ENCODE measurements at places on chromosomes 13 and 19. TPM values are rescaled to one million over a fixed set of nuclear protein-coding genes. Genes with fewer than 3 reads are reported as not detected.
A peak's percentile ranks its signal among the peaks of the same experiment; 100 is the strongest.

DNA sequence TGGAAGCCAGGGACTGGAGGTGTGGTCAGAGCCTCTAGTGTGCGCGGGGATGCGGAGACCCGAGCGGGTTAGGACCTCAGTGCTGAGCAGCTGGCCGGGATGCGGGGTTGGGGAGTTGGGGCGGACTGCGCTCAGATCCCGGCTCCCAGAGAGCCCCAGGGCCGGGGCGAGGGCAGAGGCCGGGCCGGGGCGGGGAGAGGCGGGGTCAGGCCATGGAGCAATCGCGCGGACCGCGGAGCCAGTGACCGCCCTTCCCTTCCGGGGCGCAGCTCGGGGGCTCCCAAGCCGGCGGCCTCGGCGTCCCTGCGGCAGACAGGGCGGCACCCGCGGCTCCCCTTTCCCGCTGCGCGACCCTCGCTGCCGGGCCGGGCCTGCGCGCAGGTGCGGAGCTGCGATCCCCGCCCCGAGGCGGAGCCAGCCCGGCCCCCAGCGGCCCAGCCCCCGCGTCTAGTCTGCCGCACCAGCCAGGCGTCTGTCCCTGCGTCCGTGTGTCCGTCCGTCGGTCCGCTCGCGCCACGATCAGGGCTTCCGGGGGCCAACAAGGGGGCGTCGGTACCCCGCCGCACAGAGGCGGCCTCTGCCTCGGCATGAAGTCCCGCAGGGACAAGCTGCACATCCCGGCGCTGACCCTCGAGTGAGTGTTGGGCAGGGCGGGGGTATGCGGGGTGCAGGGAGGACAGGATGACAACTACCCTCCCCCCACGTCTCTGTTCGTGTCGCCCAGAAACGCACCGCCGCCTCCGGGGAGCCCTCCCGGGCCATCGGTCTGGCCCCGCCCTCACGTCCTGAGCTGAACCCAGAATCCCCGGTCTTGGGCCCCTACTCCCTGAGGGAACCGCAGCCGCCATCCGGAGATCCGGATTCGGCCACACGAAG is 12.4 kb downstream of the MAST3 start:
- DNase-seq, result no peak

The SERTAD1 gene
- 10.3 TPM for total RNA-seq

DNA sequence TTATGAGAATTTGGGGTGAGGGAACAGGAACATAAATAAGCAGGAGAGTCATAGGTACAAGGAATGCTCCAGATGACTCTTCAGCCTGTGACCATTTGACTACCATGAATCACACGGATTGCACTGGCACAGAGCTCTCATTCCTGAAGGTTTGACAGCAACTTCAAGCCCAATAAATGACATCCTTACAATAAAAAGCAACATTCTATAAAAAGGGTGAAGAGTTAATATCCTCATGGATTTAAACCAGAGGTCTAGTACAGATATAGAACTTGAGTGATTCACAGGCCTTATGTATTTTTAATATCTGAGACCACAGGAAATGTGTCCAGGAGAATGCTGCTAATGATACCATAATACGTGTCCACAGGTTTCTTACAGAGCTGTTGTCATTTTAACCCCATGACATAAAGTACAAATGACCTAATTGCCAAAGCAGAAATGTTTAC is 158.1 kb downstream of the IRS2 start:
- DNase-seq, result peak; percentile 84

GRCh38 chr13:113581871-113582270 is 2.7 kb upstream of the TFDP1 start:
- no peak for DNase-seq

DNA sequence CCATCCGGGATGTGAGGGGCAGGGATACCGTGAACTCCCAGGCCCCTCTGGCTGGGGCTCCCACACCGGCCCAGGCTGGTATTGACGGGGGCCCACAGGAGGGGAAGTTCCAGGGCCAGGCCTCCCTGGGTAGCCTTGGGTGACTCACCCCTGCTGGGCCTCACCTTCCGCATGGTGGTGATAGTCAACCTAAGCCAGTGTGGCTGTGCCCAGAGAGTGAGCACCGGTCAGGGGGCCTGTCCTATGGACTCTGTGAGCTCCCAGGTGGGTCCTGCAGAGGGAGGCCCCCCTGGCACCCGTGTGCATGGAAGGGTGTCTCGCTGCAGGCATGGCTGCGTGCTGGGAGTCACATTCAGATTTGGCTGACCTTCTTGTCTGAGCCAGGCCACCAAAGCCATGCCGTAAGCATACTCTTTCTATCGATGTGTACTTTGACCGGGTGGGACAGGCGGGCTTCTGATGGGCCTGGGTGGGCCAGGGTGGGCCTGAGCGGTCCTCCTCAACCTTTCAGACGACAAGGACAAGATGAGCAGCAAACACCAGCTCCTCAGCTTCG is 27.6 kb downstream of the DHX34 start:
- no peak for DNase-seq

GRCh38 chr19:57667228-57667627 is 1.5 kb upstream of the ZSCAN4 start:
- DNase-seq, result no peak

DNA sequence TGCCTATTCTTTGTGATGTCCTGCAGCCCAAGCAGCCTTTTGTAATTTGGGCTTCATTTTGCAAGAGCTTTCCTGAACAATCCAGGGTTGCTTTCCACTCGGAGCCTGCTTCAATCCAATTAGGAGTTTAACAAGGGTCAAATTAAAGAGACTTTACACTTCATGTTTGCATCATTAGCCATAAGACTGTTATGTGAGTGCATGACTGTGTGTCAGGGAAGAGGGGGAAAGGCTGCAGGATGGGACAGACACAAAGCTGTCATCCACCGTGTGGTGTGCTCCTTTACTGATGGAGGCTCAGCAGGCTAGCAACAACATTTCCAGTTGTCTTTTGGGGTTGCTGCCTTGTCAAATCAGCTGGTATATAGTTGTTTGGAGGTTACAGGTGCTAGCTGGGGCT is 23.7 kb upstream of the MAB21L1 start:
- DNase-seq, result no peak

DNA sequence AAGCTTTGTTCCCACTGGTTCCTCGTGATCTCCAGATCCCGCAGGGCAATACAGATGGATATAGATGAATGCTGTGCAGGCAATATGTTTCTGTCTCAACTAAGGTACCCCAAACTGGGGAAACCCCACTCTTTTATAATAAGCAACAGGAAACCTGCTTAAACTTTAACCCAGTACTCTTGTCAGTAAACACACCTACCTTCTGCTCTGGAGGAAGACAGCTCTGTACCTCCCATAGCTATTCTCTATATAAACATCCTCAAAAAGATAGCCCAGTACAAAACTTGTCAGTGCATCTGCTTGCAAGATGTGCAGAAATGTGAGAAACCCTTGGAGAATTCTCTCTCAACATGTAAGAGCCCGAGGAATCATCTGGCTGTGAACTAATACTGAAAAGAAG is 583.6 kb downstream of the OLFM4 start:
- no peak for DNase-seq

GRCh38 chr19:12667731-12668302 is 1.2 kb downstream of the WDR83 start:
- no peak for DNase-seq

DNA sequence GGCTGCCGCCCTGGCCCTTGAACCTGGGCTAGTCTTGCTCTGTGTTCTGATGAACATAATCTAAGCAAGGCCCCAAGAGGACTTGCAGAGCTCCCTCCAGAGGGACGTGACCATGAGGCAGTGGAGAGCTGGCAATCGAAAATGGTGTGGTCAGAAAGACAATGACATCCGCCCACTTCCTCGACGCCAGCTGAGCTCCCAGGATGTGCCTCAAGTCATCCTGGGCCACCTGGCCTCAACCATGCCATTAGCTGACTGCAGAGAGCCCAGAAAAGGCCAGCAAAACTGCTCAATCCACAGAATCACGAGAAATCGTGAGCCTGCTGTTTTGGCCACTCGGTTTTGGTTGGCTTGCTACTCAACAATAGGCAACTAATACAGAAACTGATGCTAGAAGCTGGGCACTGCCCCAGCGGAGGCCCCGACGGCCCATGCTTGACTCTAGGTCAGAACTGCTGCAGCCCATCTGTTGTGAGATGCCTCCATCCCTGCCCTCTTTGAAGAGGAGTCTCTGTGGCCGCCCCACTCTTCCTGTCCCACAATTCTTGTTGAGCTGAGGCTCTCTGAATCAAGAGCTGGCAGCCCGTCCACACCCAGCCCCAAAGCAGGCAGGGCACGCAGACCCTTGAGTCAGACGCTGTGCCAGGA is 53.3 kb downstream of the STK24 start:
- no peak for DNase-seq

DNA sequence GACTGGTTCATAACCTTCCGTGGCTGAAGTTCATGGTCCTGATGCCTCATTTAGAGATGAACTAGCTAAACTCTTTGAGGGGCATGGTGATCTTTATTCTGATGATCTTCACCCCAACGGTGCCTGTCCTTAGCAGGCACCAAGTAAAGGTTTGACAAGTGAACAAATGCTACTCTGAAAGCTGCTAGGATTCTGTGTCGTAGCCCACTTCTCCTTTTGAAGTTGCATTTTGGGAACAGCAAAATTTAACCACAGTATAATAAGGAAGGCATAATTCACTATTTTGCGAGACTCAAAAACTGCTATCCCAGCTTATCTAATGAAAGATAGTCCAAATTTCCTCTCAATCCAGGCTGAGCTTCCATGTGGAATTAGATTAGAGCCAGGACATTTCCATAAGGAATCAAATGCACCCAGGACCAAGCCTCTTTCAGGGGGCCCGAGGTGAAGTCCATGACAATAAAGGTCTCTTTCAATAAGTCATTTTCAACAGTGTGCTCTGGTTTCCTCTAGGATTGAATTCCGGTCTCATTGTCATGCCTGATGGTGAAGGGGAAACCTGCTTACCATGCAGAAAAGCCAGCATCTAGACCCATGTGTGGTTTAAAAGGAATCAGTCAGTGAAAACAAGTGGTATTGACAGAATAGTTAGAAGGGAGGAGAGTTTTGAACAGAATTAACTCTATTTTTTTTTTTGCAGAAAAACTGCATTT is 23.1 kb downstream of the SIAH3 start:
- no peak for DNase-seq

DNA sequence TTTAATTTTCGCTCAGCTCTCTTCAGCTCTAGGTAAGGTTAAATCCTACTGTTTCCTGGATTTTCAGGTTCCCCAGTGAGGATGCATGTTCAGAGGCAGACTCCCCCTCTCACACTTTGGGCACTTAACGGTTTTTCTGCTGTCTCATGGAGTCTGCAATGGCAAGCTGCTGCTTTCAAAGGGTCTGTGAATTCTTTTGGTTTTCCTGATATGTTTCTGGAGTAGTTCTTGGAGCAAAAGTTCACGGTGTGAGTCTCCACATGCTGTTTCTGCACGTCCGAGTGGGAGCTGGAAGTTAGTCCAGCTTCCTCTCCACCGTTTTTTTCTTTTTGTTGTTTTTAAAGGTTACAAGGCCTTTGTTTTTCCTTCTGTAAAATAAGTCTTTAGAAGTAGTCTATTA is 35.4 kb downstream of the DNAJC15 start:
- no peak for DNase-seq

- DNase-seq, result no peak
Measured at GRCh38 chr19:18529782-18530181, 7.9 kb upstream of the ELL start.

The ZNF582 gene
- 0.31 TPM for total RNA-seq

DNA sequence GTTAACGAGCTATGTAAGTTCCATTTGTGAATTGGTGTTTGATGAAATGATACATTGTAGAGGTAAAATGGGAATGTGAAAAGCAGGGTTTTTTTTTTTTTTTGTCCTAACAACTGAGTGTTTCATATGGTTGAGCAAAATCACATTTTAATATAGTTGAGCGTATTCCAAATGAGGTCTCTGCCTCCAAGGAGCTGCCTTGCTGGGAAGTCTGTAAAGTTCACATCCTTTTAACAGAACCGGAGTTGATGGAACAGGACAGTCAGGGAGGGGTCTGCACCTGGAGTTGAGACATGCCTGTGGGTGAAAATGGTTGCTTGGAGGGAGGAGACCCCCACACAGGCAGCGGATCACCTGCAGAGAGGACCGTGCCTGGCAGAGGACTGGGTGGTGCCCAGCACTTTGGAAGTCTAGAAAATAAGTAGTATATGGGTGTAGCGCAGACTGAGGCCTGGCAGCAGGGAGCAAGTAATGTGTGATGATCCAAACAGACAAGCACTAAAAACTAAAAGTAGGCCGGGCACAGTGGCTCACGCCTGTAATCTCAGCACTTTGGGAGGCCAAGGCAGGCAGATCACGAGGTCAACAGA is 75.2 kb upstream of the UBAC2 start:
- no peak for DNase-seq

GRCh38 chr19:5352229-5352763 is 11.7 kb upstream of the PTPRS start:
- no peak for DNase-seq

Measured in A172 (cell line).